ENCODE measurements at places on chromosomes 2 and 18.

GRCh38 chr2:46837704-46838103, 77.9 kb downstream of the MCFD2 start:
- no peak for DNase-seq

GRCh38 chr2:106339132-106339531, 129.1 kb downstream of the RGPD3 start:
- no peak for DNase-seq

DNA sequence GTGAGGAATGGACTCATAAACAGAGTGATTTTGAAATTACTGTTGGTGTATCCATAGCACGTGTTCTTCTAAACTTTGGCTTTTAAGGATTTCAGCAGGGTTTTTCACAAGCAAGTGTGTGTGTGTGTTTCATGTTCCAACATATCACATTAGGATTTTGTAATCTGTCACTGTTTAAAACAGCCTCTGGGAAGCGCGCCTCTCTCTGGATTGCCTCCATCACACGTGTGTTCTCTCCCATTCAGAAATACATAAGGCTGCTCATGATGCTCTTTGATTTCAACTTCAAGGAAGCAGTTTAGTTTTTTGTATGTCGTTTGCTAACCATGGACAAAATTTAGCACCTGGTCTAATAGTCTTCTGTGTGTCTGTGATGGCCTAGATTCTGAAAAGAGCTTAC, 370.4 kb downstream of the MTX2 start:
- DNase-seq = no peak

DNA sequence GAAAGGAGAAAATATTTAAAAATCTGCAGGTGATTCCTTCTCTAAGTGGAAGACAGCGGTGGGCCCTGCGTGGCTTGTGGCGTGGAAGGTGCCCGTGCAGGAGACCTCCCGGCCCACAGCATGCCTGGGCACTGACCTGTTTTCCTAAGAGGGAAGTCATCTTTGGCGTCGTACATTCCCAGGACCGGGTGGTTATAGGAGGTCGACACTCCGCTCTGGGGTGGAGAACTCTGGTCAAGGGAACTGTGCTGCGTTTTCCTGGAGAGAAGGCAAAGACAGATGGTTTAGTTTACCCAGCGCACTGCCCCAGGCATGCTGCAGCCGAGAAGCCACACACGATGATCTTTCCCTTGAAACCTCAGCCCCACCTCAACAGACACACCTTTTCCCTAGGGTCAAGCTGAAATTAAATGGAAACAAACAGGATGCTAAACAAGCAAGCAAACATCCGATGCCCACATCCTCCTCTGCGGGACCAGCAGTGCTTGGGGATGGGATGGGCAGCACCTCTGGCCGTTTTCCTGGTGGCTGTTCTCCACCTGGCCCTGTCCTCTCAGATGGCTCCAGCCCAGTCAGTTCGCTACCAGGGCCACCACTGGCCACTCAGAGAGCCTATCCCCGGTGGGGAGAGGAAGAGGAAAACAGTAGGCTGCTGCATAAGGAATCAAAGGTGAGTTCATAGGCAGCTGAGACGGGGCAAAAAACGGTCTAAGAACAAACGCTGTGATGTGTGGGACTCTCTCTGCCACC, 244.1 kb downstream of the HDAC4 start:
- DNase-seq = no peak

- no peak for DNase-seq
Observed at GRCh38 chr2:130390460-130391057, 34.7 kb downstream of the PTPN18 start.

All from stimulated activated CD4-positive, alpha-beta T cell treated with anti-CD3 and anti-CD28 coated beads, Interleukin-1b, Interleukin-23, amount 100 ng/mL, for 1 hour (primary cell).